HuH-7.5 (cell line): ENCODE measurements at places on chromosomes 16 and 17.
A peak's percentile ranks its signal among the peaks of the same experiment; 100 is the strongest.

GRCh38 chr16:80936410-80936809 lies 70.3 kb downstream of the CMC2 start:
- DNase-seq, result no peak

DNA sequence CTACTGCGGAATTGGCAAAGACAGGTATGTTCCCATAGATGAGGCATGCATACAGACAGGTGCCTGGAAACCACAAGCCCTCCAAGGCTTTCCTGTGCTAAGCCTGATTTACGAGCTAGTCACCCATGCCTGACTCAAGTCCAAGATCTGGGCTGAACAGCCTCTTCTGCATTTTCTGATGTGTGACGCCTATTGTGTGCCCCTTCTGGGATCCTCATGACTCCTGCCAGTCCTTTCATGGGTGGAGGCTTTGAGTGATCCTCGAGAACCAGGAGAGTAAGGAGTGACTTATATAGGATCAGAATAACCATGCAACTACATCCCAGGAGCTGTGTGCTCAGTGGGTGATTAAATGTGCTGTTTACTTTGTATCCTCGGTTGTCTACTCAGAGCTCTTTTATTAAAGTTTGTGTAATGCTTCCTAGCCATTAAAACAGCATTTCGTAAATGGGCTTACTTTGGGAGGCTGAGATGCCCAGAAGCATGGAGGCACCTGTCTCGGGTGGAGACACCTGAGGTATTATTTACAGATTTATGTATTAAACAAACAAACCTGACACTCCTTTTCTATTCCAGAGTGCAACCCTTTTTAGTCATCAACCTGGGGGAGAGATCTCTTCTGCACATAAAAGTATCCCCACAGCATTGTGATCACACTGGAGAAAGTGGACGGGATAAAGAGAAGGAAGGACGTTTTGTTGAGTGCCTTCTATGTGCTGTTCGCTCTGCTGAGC lies 373.0 kb upstream of the DYNLRB2 start:
- no peak for DNase-seq

DNA sequence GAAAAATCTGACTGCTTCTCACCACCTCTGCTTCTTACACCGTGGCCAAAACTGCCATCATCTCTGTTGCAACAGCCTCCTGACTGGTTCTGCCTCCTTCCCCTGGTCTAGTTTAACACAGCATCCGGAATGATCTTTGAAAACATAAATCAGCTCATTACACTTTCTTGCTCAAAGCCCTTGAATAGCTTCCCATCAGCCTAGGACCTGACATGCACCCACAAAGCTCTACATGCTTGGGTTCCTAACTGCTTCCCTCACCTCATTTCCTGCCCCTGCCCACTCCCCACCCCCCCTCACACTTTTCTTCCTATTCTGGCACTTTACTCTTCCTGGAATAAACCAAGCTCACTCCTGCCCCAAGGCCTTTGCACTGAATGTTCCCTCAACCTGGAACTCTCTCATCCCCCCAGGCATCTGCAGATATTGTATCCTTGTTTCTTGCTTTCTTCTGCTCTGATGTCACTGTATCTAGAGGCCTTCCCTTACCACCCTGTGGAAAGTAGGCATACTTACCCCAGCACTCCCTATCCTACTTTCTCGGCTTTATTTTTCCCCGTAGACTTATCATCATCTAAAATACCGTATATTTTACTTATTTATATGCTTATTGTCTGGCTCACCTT lies 112.4 kb downstream of the FTO start:
- DNase-seq, result no peak

GRCh38 chr16:23679274-23679985 lies 741 bp downstream of the PLK1 start:
- peak; percentile 67 for DNase-seq

DNA sequence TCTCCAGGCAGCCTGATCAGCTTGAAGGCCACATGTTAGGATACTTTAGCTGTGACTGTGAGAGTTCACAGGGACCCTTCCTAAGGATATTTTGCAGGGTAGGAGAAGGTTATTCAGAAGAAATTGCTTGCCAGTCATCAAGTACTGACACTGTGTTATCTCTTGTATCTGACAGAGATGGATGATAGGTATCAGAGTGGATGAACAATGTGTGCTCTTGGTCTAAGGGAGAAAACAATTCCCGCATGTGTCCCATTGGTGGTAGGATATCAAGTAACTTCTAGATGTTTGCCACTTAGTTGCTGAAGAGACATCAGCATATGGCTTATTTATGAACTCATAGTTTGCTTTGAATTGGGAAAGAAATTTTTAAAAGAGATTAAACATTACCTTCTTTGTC lies 219.3 kb downstream of the SPECC1 start:
- no peak for DNase-seq
